Fibroblast of skin of scalp (primary cell): ENCODE measurements at places on chromosomes 4 and X.

DNA sequence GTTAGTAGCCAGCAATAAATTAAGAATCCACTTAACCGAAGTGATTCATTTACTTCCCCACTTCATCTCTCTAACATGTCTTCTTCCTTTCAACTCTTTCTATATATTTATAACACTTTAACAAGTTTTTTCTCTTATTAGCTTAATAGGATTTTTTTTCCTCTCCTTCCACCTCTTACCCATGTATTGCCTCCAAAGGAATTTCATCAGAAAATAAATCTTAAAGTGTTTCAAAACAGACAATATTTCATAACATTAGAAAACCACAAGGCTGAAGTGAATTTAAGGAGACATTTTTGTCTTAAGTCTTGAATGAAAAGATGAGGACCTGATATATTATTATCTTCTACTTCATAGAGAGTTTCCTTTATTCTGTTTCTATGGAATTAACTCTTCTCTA is 101.5 kb downstream of the PDGFC start:
- peak; percentile 42 for DNase-seq

DNA sequence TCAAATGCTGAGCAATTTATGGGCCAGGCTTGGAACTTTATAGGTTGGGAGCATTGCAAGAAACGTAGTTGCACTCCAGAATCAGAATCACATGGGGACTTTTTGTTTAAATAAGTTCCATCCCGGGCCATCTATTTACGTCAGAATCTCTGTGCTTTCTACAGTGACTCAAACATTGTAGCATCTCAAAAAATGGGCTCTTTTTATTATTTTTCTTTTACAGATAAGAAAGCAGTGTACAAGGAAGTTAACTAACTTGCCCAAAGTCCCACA is 10.2 kb downstream of the CC2D2A start:
- peak; percentile 31 for DNase-seq

DNA sequence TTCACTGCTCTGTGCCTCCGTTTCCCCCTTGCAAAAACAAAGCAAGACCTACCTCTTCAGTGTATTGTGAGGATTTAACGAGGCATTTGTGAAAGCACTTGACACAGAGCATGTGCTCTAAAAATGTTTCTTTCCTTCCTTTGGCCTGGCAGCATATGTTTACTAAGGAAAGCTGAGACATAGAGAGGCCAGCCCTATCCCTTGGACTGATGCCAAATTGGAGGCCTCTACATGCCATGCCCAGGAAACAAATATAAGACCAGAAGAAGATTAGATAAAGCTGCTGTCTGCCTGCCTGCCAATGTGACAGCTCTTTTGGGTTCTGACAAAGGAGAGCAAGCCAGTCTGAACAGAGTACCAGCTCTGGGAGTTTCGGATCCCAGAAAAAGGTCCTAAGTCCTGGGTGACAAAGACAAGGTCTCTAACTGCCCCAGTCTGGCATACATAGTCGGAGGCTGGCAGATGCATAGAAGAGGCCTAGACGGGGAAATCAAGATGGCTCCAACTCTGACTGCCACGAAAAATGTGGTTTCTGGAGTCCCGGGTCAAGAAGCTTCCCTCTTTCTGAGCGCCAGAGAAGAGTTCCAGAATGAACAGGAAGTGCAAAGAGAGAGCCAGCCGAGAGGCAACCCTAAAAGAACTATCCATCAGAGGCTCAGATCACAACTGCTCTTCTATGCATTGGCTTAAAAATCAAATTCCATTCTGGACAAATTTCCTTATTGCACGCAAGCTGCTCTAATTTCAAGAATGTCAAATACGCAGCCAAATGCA is 25.8 kb downstream of the OTUD6A start:
- peak; percentile 48 for DNase-seq

- no peak for DNase-seq
Observed at GRCh38 chr4:44093390-44093789, 355.2 kb downstream of the KCTD8 start.

DNA sequence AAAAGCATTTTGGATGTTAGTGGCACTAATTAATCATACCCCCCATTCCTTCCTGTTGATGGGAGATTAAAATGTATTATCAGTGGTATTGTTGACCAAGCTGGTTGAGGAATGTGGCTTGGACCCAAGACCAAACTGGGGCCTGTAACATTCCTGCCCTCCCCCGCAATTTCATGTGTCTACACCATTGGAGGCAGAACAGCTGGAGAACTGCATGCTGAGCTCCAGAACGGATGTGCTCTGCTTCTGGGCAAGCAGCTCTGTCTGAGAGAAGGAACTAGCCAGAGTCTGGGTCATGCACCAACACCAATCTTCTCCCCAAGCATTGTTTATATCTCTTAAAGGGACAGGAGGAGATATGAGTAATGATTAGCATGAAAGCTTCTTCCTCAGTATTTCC is 185.5 kb downstream of the CEP135 start:
- DNase-seq: peak; percentile 73

- peak; percentile 79 for DNase-seq
Observed at GRCh38 chrX:71941776-71942175, 31.1 kb downstream of the NHSL2 start.

DNA sequence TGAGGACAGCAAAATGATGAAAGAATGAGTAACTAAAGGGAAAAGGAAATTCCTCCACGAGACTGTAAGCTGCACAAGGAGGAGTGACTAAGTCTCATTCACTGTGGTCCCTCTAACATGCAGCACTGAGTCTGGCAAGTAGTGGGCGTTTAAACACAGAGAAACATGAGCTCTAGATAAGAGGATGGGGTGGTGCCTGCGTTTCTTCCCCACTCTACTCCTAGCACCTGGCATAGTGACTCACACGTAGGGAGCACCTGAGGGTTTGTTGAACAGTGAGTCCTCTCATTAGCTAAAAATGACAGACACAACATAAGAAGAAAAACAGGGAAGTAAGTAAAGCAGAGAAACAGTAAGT is 105.8 kb upstream of the CBR4 start:
- peak; percentile 98 for DNase-seq

GRCh38 chrX:86809651-86810050 is 661.4 kb downstream of the DACH2 start:
- DNase-seq: no peak

GRCh38 chrX:112687189-112687691 is 7.5 kb upstream of the LHFPL1 start:
- peak; percentile 86 for DNase-seq

DNA sequence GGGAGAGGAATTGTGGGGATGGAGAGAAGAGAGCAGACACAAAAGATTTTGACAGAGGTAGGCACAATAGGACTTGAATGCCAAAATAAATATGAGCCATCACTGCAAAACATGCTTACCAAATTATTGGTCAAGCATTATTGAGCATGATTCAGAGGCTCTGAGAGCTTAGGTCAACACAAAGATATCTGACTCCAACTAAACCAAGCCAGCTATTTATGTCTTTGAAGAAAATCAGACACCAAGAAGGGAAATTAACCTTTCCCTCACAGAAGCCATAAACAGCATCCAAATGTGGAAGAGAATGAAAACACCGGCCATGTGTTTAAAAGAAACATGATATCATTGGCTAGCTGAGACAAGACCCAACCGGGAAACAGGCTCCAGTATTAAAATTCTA is 323.2 kb downstream of the RAB28 start:
- DNase-seq: peak; percentile 8

GRCh38 chrX:84710611-84711010 is 208.4 kb upstream of the HDX start:
- no peak for DNase-seq

DNA sequence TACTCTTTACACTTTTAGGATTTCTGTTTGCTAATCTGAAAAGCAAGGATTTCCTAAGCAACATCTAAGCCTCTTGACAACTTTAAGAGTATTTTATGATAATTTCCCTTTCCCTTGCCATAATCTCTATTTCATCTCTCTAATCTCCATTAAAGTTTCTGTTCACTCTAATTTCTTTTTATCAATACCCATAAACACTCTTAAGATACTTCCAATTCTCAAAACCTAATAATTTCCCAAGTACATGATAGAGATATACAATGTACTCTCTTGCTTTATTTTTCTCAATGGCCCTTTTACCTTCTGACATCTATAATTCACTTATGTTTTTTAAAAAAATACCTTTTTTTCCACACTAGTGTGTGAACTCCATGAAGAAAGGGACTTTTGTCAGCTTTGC is 26.8 kb downstream of the DAPP1 start:
- no peak for DNase-seq

DNA sequence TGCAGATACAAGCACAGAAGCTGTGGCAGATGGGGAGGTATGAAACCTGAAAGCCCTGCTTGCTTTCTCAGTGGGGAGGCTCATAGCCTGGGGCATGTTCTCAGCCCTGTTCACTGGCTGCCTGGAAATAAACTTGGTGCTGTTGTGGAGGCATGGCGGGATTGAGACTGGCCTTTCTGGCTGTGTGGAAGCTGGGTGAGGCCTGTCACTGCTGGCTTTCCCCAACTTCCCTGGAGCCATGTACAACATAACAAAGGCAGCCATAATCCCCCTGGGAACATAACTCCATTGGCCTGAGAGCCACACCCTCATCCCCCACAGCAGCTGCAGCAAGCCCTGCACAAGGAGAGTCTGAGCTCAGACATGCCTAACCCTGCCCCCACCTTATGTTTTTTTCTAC is 237.7 kb upstream of the TLL1 start:
- DNase-seq: no peak

- peak; percentile 79 for DNase-seq
Observed at GRCh38 chr4:140944199-140944515, 188.0 kb upstream of the TBC1D9 start.

DNA sequence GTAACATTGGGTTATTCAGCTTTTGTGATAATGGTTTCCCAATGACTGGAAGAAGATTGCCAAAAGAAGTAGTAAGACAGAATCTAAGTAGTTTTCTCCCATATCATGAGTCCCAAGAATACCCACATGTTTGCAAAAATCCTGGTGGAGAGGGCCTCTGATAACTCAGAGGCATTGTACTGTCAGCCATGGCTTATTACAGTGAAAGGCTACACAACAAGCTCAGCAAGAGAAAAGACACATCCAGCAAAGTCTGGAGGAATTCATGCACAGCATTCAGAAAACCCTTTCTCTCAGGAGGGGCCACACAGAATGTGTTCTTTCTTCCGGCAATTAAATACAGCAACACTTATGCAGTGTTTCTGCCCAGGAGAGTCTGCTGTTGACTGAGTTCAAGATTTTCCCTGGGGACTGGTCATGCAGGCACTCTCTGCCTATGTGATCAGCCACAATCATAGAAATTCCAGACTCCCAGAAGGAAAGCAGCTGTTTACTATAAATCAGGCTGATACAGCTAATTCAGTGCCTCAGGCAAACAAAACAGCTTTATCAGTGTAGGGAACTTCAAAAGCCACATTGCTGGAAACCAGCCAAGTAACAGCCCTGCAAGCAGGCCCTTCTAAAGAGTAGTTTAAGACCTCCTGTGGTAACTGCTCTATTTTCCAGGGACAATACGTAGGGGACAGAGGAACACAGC is 937.1 kb downstream of the CCSER1 start:
- peak; percentile 5 for DNase-seq

DNA sequence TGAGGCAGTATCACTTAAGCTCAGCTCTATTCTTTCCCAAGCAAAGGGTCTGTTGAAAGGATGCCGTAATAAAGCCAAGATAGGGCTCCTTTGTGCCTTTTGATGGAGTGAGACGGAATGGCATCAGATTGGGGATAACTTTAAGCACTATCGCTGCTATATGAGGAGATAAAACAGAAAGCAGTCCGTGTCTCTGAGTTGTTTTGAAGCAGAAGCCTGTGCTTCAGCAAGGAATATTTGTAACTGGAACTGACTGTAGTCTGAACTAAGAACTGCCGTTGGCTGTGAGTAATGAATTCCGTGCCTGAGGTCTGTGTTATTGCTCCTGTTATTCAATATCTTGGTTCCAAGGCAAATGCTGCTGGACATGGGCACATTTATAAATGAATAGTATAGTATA is 297.4 kb downstream of the ANKRD50 start:
- peak; percentile 61 for DNase-seq

DNA sequence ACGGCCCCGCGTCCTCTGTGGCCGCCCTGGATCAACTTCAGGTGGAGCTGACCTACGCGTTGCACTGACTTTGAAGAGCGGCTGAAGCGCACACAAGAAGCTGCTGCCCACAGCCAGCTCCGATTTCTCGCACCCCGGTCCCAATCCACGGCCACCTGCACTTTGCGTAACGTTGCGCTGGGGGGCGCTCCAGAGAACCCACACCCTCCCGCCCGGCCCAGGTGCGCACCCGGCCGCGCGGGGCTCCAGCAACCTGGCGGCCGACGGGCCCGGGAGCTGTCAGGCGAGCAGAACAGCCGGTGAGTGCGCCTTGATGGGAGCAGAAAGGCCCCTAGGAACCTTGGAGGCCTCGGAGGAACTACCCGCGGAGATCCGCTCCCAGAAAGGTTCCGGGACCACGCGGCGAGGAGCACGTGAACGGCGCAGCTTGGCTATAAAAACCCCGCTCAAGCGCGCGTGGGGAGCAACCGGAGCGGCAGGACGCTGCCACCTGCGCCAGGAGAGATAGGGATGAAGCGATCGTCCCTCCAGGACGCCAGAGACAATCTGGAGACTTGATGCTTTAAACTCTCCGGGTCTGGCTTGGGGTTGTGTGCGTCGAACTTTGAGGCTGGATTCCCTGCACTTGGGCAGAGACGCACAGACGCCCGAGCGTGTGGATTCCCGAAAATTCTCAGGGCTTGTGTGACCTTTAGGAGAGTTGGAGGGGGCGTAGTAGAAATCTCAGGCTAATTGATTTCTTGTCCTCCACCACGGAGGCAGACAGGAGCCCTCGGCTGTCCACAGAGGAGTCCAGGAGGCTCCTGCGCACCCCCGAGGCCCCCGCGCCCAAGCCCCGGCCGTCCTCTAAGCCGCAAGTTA is 591 bp upstream of the NWD2 start:
- no peak for DNase-seq

DNA sequence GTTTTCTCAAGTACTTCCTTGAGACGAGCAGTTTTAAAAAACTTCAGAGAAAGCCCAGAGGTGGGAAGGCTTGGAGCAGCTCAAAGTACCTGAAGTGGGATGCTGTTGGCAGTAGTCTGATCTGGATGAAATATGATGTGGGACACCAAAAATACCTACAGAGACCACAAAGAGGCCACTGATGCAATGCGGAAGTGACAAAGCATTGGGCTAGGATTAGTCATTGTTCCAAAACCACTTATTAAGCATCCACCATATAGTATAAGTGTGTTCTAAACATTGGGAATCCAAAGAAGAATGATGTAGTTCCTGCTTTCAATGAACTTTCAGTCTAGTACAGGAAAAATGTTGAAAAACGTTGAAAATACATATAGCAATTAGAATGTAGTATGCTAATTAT is 386.1 kb upstream of the CNKSR2 start:
- peak; percentile 31 for DNase-seq

GRCh38 chrX:154748712-154749339 is 2.1 kb downstream of the GAB3 start:
- peak; percentile 56 for DNase-seq
